Endothelial cell (in vitro differentiated cells): ENCODE measurements at places on chromosomes 3 and 15.

DNA sequence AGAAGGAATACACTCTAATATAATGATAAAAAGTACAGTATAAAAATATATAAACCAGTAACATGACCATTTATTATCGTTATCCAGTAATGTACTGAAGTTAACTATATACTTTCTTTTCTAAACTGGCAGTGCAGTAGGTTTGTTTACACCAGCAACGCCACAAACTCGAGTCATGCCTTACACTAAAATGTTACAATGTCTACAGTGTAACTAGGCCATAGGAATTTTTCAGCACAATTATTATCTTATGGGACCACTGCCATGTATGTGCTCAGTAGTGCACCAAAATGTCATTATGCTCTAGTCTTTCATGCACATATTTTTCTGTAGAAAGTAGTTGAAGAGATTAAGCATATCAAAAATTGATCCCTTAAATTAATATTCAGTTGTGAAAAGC is 609.8 kb upstream of the BCHE start:
- no peak for DNase-seq

DNA sequence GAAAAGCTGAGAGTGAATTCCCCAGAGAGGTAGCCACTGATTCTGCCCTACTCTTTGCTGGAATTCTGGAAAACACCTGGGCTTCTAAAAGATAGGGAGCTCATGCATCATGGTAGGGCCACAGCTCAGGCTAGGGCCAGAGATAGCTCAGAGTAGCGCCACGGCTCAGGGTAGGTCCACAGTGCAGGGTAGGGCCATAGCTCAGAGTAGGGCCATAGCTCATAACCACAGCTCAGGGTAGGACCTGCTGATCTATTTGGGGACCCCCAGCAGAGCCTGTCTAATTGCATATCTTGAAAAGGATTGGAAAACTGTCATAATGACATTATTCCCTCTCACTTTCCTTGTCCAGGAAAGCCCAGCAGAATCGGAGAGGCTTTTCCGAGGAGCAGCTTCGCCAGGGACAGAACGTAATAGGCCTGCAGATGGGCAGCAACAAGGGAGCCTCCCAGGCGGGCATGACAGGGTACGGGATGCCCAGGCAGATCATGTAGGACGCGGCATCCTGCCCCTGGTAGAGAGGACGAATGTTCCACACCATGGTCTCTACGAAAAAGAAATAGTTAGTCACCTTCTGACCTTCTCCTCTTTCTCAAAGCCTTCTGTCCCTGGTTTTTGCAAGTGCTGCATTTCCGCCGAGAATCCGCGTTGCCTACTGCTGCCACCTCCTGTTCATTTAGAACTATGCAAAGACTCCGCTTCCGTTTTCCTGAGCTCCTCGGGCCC is 14.5 kb downstream of the TAGLN3 start:
- peak; percentile 49 for DNase-seq

DNA sequence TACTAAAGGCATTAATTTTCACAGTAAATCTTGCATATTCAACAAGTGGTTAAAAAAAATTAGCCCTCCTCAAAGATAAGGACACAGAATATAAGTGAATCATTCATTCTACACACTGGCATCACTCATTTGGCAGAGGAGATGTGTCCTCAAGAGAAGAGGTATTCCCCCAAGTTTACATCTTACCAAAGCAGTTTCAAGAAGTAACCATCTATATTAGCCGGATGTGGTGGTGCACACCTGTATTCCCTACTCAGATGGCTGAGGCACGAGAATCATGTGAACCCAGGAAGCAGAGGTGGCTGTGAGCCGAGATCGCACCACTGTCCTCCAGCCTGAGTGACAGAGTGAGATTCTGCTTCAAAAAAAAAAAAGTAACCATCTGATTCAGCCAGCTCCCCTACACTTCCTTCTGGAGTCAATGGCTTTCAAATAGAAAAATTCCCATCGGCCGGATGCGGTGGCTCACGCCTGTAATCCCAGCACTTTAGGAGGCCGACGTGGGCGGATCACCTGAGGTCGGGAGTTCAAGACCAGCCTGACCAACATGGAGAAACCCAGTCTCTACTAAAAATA is 15.4 kb downstream of the RAF1 start:
- DNase-seq, result no peak

GRCh38 chr3:36814066-36814717 is 49.8 kb upstream of the DCLK3 start:
- DNase-seq, result no peak

GRCh38 chr15:96331945-96332636 is 1.6 kb downstream of the NR2F2 start:
- no peak for DNase-seq

DNA sequence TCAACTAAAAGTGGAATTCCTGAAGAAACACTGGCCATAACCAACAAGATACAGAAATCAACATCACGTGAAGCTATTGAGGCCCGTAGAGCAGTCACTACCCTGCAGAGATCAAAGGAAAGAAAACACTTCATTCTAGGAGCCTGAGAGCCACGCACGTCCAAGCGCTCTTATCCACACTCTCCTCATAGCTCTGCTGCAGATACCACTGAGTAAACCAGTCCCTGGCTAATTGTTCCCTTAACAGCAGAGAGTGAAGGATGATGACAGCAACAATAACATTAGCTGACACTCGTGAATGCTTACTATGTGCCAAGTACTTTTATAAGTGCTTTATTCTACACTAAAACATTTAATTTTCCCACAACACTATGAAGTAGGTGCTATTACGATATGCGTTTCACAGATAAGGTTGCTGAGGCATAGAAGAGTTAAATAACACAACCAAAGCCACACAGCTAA is 271.0 kb upstream of the GADL1 start:
- no peak for DNase-seq

- no peak for DNase-seq
Measured at GRCh38 chr15:49927189-49927861, 191.7 kb downstream of the ATP8B4 start.

DNA sequence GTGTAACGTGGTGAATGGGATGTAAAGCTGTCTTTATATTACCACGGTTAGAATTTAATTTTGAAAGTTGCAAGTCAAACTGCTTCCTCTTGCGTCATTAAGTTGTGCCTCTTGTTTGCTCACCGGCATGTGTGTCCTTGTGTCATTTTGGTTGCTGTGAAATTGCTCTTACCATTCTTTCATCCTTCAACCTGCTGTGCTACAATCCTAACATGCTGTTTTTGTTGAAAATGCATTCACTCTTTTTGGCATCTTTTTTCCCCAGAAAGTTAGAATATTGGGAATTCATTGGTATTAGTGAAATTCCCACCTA is 164.7 kb downstream of the PGPEP1L start:
- DNase-seq, result no peak

GRCh38 chr15:42048080-42048820 is 27.4 kb upstream of the PLA2G4E start:
- DNase-seq, result no peak

GRCh38 chr3:38952721-38953120 is 99.0 kb downstream of the SCN11A start:
- DNase-seq, result no peak

- no peak for DNase-seq
Measured at GRCh38 chr3:57892423-57892822, 115.8 kb upstream of the FLNB start.

GRCh38 chr3:29587340-29587739 is 306.5 kb downstream of the RBMS3 start:
- no peak for DNase-seq

- DNase-seq, result no peak
Measured at GRCh38 chr3:189165092-189165612, 6.6 kb upstream of the TPRG1 start.

GRCh38 chr3:186277268-186277909 is 84.6 kb downstream of the DGKG start:
- DNase-seq, result peak; percentile 23

- peak; percentile 33 for DNase-seq
Measured at GRCh38 chr15:84023636-84024035, 211.9 kb upstream of the GOLGA6L4 start.

DNA sequence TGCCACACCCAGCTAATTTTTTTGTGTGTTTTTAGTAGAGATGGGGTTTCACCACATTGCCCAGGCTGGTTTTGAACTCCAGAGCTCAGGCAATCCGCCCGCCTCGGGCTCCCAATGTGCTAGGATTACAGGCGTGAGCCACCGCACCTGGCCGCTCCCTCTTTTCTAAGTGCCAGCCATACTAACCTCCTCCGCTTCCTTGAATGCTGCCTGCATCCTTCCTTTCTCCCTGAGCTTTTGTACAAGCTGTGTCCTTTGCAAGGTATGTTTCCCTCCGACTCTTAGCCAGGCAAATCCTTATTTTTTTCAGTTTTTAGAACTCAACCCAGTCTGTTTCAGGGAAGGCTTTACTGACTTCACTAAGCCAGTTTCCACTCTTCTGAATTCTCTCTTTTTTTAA is 60.6 kb downstream of the NR1D2 start:
- no peak for DNase-seq

DNA sequence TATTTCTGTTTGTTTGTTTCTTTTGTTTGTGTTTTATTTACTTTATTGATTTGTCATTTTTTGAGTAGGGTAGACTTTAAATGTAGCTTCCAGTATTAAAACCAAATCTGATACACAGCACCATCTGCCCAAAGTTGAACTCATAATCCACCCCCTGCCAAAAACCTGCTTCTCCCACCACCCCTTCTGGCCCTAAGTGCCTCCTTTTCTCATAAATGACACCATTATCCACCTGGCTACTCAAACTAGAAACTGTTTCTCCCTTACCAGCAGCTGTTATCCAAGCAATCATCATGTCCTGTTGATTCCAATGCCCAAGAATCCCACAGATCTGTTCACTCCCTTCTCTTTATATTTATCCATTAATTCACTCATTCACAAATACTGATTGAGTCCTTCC is 21.8 kb upstream of the PTX3 start:
- DNase-seq, result no peak

GRCh38 chr3:19945969-19946831 is 697 bp upstream of the RAB5A start:
- DNase-seq, result no peak

DNA sequence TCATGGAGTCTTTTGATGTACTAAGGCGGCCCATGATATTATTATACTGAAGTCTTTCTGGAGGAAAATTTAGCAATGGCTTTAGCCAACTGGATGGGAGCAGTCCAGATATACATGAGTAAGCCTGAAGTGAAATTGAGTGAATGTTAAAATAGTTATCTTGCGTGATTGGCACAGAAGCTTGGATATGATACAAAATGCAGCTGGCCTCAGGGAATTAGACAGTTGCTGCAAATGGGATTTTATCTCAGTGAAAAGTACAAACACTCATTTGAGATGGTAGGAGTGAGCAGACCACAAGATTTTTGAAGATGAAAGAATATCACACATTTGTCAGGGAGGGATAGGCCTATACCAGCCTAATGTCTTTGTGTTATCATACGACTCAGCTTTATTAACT is 8.9 kb downstream of the LMOD3 start:
- no peak for DNase-seq

GRCh38 chr3:94626573-94626972 is 563.7 kb downstream of the NSUN3 start:
- no peak for DNase-seq

- DNase-seq, result no peak
Measured at GRCh38 chr15:72169921-72170611, 27.5 kb downstream of the GRAMD2A start.

DNA sequence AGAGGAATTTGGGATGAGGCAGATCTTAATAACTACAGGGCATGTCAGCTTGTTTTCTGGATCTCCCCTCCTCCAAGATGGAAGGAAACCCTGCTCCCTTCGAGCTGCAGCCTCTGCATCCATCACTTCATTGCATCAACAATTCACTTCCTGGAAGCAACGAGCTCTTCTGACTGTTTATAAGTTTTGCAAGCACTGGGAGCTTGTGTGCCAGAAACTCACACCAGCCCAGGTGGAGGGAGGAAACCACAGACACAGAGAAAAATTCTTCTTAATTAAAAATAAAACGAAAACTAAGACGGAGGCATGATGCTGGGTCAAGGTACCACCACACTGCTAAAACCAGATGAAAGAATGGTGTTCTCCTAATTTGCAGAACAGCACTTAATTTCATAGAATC is 10.6 kb downstream of the LRIG1 start:
- no peak for DNase-seq

DNA sequence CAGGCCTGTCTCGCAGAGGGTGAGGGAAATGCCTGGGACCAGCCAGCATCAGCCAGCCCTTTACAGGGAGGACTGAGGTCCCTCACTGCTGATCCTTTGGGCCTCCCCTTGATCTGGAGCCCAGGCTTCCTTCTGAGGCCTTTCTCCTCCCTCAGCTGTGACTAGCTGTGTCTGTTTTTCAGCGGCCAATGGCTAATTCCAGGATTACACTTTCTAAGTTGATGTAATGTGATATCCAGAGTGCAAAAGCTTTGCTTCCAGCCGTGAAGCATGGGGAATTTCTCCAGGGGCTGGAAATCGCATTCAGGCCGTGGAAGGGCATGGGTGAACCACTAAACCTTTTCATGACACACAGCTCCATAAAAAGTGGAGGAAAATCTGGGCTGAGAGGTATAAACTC is 157.6 kb downstream of the SHQ1 start:
- DNase-seq, result no peak
